ENCODE measurements at places on chromosomes 4 and X.

DNA sequence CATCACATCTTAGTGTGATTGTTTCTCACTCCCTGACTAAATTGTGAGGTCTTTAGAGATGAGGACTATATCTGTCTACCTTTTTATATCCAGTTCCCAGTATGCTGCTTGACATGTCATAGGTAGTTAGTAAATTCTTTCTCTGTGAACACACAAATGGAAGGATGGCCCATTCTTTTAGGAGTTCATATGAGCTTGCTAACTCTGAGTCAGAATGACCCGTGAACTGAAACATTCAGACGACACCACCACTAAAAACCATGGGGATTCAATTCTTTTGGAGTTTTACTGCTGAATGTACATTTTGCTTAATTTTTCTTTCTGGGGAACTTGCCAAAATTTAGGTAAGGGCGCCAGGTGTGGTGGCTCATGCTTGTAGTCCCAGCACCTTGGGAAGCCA lies 13.9 kb downstream of the OFD1 start:
- no peak for DNase-seq

DNA sequence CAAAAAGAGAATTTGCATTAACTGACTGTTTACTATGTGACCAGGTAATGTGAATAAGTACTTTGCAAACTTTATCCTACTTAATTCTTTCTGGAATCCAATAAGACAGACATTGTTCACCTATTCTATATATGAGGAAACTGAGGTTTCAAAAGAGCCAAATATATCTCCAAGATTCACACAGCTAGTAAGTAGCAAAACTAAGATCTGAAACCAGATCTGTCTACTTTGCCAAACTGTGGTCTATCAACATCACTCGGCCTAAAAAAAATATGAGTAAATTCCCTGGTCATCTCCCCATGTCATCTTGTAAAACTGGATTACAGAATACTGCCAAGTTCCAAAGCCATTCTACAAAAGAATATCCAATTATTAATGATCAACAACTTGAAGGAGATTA lies 52.8 kb downstream of the ANAPC10 start:
- no peak for DNase-seq

- no peak for DNase-seq
These were observed 1.5 kb upstream of the IL13RA2 start for GRCh38 chrX:115018944-115019343.

DNA sequence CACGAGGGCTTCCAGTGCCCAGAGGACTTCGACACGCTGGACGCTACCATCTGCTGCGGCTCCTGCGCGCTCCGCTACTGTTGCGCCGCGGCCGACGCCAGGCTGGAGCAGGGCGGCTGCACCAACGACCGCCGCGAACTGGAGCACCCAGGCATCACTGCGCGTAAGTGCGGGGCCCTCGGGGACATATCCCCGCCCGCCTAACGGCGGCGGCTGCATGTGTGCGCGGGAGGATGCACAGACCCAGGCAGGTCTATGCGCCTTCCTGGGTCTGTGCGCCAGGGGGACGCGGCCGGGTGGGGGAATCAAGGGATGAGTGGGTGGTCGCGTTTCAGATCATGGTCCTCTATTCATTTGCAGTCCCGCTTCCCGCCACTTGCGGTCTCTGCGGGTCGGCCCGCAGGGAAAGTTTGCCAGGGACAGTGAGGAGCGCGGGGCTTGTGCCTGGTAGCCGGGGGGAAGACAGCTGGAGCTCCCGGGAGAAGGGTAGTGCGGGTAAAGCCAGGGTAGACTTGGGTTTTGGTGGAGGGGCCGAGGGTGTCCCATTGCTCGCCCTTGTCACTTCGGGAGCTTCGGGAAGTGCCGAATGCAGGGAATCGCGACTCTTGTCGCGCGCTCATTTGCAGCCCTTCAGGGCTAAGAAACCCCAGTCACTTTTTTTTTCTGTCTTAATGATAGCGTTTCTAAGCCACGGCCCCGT lies 1.0 kb downstream of the SHISA3 start:
- no peak for DNase-seq

DNA sequence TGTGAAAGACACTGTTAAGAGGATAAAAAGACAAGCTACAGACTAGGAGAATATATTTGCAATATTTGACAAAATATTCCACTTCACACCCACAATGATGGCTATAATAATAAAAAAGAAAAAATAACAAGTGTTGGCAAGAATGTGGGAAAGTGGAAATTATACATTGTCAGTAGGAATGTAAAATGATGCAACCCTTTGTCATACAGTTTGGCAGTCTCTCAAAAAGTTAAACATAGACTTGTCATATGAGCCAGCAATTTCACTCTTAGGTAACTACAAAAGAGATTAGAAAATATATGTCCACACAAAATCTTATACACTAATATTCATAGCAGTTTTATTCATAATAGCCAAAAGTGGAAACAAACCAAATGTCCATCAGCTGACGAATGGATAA lies 5.2 kb upstream of the RADX start:
- DNase-seq: no peak

- no peak for DNase-seq
These were observed 33.1 kb downstream of the PCDH7 start for GRCh38 chr4:30753316-30753715.

- no peak for DNase-seq
These were observed 301.9 kb upstream of the HS3ST1 start for GRCh38 chr4:11730545-11730944.

- no peak for DNase-seq
These were observed 16.4 kb downstream of the COX18 start for GRCh38 chr4:73053076-73053475.

GRCh38 chr4:165537028-165537648 lies 158.3 kb downstream of the CPE start:
- DNase-seq: no peak

DNA sequence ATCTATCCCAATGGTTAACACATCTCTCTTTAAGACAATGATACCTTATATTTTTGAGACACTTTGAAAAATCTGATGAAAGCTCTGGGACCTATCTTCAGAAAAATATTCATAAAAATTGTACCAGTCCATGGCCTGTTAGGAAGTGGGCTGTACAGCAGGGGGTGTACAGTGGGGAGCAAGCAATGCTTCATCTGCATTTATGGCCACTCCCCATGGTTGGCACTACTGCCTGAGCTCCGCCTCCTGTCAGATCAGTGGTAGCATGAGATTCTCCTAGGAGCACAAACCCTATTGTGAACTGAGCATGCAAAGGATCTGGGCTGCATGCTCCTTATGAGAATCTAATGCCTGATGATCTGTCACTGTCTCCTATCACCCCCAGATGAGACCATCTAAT lies 42.6 kb downstream of the C4orf51 start:
- DNase-seq: no peak

DNA sequence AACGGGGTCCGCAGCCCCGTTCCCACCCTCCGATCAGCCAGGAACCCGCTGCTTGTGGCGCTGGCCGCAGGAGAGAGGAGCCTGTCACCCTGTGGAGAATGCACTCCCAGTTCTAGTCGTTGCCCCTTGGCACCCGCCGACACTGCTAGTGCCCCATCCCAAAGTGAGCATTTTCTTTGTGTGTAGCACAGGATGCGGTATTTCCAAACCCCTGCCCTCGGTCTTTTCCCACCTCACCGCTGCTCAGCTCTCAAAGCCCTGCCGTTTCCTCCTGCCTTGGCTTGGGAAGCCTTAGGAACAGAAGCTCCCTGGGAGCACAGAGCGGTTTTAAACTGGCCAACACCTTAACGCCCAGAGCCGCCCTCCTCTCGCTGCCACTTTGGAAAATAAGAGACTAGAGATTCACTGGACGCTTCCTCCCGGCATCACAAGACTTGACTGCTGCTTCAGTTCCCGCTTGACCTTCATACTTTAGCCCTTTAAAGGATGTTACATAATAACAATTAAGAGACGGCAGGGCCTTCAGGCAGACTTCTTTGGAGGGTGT lies 772 bp downstream of the CYP4V2 start:
- peak; percentile 52 for DNase-seq

- DNase-seq: no peak
These were observed 126.2 kb downstream of the SLC39A8 start for GRCh38 chr4:102219129-102219528.

GRCh38 chr4:176879380-176880116 lies 86.8 kb upstream of the VEGFC start:
- no peak for DNase-seq

- DNase-seq: no peak
These were observed 25.1 kb downstream of the OCRL start for GRCh38 chrX:129565046-129565650.

DNA sequence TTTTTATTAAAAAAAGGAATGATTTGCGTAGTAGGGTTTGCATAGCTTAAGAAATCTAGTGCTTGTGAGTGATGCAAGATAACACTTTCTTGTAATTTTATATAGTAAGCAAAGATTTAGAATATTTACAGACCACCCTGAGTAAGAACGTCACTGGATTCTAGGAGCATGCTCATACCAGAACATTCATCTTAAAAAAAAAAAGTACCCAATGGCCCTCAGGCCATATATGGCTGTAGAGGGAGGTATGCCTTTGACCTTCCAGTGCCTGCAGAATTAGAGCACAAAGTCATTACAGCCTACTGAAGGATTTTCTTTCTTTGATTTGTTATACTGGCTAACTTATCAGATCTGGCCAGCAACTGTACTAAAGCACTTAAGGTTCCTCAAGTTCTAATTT lies 236.3 kb upstream of the GYPA start:
- no peak for DNase-seq

DNA sequence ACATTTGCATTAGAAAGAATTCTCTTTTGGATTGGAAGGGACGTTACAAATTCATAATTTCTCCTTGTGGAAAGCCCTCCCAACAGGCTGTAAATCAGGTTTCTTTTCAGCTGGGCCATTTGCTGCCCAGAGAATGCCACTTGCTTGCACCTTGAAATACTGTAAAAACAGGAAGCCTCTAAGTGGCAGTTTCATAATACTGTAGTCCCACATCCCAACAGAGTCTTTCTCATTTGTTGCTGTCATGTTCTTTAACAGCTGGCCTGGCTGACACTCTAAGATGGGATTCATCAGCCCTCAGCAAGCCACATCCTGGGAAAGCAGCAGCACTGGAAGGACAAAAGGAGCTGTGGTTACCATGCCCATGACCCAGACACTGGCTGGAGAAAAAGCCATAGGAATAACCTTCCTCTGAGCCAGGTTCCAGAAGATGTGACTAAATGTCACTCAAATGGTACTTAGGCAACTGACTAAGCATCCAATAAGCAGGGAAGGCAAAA lies 221.9 kb upstream of the MBNL3 start:
- no peak for DNase-seq
